Activated naive CD4-positive, alpha-beta T cell treated with anti-CD3 and anti-CD28 coated beads, Interleukin-2, amount 50 U/mL, for 72 hours (primary cell): ENCODE measurements at places on chromosomes 1 and 21. TPM values are rescaled to one million over a fixed set of nuclear protein-coding genes. Genes with fewer than 3 reads are reported as not detected.

- DNase-seq = no peak
Observed at GRCh38 chr21:36788120-36788638, 89.3 kb downstream of the SIM2 start.

DNA sequence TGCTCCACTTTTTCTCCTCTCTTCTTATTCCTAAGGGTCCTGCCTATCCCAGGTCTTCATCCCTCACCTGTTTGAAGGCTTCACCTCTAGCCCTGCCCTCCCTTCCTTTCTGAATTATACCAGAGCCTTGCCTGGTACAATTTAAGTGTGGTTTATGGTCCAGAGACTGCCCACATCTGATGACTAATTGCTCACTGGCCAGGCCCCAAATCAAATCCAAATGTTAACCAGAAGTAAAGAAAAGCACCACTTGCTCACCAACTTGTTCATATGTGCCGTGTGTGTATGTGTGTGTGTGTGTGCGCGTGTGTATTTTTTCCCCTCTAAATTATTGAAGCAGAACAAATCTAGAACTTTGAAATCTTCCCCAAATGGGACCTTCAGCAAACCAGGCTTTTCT is 26.4 kb downstream of the MYOM3 start:
- no peak for DNase-seq

GRCh38 chr1:169694304-169695075 is 16.9 kb downstream of the SELL start:
- no peak for DNase-seq

Gene CADM3
- total RNA-seq = not detected

Gene RCSD1
- total RNA-seq = 28.2 TPM
